Mesendoderm (in vitro differentiated cells): ENCODE measurements at places on chromosomes 12 and 14.

- no peak for DNase-seq
Measured at GRCh38 chr12:95322326-95322725, 104.7 kb downstream of the VEZT start.

DNA sequence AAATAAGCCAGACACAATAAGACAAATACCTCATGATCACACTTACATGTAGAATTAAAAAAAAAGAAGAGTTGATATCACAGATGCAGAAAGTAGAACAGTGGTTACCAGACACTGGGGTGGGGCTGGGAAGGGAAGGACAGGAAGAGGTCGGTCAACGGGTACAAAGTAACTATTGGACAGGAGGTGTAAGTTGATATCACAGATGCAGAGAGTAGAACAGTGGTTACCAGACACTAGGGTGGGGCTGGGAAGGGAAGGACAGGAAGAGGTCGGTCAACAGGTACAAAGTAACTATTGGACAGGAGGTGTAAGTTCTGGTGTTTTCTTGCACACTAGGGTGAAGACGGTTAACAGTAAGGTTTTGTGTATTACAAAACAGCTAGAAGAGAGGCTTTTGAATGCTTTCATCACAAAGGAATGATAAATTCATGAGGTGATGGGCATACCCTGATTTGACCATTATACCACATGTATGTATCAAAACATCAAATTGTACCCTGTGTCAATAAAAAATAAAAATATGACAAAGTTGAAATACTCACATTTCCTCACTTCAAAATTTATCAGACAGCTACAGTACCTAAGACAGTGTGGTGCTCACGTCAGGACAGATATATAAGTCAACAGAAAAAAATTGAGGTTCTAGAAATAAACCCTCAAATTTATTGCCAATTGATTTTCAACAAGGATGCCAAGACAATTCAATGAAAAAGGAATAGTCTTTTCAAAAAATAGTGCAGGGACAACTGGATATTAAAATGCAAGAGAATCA is 32.8 kb downstream of the GALC start:
- DNase-seq, result no peak

DNA sequence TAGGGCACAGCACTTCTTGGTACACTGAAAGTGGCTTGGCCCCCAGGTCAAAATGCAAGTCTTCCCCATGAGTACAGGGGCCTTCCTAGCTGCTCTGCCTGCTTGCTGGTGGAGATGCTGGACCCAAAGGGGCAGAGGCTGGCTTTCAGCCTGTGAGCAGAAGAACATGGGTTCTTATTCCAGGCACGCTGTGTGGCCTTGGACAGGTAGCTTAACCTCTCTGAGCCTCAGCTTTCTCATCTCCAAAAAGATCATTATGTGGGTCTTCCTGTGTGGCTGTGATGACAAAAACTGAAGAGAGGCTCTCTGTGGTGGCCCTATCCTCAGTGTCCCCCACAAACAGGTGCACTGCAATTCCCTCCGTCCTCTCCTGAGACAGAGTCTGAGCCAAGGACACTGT is 45.6 kb upstream of the TUNAR start:
- no peak for DNase-seq

DNA sequence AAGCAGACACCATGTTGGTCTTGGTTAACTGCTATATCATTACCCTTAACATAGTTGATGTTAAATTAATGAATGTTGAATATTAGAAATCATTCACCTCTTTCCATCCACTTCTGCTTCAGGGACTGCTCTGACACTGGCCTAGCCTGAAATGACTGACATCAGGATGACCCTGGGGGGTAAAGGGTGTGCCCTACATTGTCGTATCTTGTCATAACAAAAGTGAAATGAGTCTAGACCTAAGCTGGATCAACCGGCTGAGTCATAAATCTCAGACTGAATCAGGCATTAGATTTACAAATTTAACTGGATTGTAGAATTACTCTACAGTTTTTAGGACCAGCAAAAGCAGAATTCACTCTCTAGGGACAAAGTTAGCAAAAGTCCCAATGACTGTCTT is 35.3 kb downstream of the KICS2 start:
- DNase-seq, result no peak

- DNase-seq, result no peak
Measured at GRCh38 chr12:98294051-98294805, 221.2 kb upstream of the TMPO start.

DNA sequence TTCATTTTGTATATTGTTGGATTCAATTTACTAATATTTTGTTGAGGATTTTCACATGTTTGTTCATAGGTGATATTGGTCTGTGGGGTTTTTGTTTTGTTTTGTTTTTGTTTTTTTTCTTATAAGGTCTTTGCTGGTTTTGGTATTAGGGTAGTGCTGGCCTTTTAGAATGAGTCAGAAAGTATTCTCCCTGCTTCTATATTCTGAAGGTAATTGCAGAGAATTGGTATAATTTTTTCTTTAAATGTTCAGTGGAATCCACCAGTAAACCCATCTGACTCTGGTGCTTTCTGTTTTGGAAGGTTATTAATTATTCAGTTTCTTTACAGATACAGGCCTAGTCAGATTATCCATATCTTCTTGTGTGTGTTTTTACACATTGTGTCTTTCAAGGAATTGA is 8.9 kb downstream of the TOGARAM1 start:
- DNase-seq, result no peak

DNA sequence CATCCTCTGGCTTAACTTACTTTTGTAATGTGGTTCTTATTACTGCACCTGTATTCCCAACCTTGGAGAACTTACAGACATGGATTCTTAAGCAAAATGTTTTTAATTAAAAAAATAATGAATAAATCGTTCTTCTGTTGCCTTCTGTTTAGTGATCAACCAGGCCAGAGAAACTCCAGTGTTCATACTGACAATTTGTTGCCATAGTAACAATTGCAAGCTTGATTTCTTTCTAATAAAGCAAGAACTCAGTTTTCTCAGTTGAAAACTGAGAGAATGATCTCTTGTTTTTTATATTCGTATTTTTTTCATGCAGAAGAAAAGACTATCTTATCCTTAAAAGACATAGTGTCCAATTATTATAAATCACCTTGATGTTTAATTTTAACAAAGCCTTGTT is 106.5 kb upstream of the LMNTD1 start:
- no peak for DNase-seq

GRCh38 chr14:36901861-36902260 is 240.2 kb downstream of the PAX9 start:
- no peak for DNase-seq

DNA sequence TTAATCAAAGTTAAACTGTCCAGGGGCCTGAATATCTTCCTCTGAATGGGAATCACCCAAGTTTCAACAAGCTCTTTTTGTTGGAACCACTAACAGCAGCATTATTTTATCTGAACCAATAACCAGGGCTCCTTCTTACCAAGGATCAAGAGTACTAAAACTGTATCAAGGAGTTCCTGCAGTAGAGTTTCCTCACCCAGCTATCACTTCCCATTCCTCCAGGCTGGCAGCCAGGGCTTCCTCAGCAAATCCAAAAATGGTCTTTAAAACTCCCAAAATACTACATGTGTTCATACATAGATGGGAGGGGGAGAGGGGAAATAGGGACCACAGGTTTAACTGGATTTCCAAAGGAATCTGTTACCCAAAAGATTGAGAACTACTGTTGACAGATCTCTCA is 10.5 kb downstream of the FMNL3 start:
- no peak for DNase-seq

DNA sequence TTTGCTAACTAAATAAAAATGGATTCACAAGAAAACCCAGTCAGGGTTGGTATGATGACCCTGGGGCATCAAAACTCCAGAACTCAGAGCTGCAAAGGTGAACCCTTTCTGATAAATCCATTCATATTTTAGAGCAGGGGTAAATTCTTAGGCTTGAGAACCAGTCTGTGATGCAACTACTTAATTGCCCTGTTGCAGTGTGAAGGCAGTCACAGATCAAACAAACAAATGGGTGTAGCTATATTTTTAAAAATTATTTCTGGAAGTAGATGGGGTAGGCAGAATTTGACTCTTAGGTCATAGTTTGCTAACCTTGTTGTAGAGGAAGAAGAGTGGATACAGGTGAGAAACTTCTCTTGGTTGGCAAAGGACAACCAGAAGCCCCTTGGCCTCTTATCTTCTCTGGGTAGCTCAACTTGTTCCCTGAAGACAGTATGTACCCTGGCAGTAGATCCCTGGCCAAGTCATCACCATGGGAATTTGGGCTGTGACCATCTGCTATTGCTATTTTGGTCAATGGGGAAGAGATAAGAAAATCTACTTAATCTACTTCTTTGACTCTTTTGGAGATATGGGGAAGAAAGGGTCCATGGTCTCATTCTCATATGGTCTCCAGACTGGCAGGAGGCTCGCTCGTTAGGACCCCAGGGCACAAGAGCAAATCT is 216.1 kb downstream of the PPM1H start:
- DNase-seq, result peak; percentile 68

GRCh38 chr14:77270361-77271112 is 469 bp downstream of the NGB start:
- DNase-seq, result no peak

GRCh38 chr14:37924622-37925021 is 283.1 kb upstream of the SSTR1 start:
- no peak for DNase-seq

GRCh38 chr12:6828781-6829535 is 751 bp downstream of the P3H3 start:
- DNase-seq, result peak; percentile 82

DNA sequence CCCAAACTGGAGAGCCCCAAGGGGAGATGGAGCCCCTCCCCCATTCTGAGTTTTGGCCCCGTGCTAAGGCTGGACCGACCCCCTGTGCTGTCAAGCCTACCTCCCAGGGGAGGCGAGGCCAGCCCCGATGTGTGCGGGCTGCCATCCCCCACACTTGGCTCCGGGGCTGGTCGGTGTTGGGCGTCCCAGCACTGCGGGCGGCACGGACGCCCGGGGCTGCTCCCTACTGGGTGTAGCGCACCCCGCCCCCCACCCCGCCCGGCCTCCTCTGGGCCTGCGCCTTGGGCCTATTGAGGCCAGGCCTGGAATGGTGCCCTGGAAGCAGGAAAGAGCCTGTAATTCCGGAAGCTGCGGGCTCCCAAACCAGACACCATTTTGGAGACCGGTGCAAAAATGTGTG is 2.6 kb downstream of the DCAF4 start:
- no peak for DNase-seq

DNA sequence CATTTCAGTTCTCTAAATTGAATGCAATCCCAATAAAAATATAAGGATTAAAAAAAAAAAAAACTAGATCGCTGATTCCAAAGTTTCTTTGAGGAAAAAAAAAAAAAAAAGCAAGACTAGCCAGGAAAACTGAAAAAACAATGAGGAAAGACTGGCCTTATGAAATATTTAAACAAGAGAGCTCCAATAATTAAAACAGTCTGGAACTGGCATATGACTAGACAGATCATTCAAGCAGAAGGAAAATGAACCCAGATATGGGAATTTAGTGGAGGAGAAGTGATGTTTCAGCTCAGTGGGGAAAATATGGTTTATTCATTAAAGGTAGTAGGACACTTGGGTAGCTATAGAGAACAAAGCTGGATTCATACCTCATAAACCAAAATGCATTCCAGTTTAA is 42.0 kb upstream of the TBC1D15 start:
- DNase-seq, result no peak

DNA sequence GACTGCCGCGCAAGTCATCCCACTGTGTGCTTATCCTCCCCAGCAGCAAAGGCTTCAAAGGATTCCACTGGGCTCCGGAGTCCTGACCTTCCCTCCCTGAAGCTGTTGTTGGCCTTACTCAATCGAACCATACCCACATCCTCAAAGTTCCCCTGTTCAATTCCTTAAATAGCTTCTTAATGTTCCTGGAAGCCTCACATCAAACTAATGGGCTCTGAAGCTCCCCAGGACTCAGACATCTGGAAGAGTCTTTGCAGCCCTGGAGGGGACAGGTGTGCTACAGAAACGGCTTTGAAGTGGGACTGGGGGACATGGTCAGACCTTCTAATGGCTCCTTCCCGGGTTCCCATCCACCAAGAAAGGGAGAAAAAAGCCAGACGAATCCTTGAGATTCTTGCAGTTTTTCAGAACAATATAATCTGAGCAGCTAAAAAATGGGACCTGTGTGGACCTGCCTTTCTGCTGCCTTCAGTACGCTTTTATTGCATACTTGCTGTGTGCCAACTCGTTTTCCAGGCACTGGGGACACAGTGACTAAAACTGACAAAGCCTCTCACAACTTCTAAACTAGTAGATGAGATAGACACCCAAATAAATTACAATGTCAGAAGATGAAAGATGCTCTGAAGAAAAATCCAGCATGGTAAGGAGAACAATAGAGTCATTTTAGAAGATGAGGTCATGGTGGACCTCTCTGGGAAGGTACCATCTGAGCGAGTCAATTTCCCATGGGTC is 204.5 kb downstream of the MON2 start:
- no peak for DNase-seq

DNA sequence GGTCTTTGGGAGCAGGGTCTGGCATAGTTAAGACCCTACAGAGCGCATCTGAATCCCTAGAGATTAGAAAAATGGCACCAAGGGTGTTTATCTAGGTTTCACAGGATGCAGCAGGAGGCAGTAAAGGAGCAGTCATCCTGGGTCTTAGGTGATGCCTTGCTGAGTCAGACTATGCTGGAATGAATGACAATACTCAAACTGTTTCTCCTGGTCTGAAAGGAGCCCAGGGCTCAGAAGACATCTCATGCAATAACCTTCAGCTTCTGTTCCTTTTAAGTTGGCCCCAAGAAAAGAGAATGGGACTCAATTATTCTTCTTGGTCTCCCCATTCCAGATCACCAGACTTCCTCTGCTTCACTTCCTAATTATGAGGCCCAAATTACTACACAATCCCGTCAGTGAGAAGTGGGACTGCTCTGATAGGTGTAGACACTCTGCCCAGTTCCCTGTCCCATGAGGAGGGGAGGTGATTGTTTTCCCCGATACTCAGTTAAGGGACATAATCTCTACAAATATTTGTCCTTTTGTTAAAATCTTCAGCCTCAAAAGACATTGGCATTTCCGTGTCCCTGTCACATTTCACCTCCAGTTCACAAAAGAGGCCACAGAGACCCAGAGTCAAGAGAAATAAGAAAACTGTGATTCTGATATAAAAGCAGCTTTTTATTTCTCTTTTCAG is 14.8 kb upstream of the APOF start:
- DNase-seq, result peak; percentile 74

DNA sequence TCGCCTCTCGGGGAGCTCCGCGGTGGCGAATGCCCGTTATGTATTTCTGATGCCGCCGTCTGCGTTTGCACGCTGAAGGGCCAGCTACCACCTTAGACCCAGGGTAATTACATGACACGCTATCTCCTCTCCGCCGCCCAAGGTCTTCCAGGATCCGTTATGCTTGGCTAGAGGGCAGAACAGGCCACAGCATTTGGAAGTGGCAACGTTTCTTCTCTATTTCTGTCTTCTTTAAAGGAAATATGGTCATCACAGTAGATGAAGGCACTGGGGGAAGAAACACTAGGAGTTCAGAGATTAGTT is 861 bp upstream of the MDGA2 start:
- DNase-seq, result no peak
